ENCODE measurements at places on chromosomes 1 and 21.

- no peak for DNase-seq
These were observed 300.5 kb downstream of the BRINP2 start for GRCh38 chr1:177471244-177471643.

GRCh38 chr1:169120066-169120465 is 13.6 kb downstream of the ATP1B1 start:
- DNase-seq = no peak

DNA sequence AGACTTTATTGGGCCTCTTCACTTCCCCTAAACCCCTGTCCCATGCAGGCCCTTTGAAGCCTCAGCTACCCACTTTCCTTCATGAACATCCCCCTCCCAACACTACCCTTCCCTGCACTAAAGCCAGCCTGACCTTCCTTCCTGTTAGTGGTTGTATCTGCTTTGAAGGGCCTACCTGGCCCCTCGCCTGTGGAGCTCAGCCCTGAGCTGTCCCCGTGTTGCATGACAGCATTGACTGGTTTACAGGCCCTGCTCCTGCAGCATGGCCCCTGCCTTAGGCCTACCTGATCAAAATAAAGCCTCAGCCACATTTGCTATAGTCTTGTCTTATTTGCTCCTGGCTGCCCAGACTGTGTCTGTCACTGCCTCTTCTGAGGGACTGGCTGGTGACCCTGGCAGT is 5.5 kb downstream of the GSTM4 start:
- DNase-seq = no peak

GRCh38 chr21:32507342-32507919 is 77.9 kb downstream of the TCP10L start:
- DNase-seq = no peak

DNA sequence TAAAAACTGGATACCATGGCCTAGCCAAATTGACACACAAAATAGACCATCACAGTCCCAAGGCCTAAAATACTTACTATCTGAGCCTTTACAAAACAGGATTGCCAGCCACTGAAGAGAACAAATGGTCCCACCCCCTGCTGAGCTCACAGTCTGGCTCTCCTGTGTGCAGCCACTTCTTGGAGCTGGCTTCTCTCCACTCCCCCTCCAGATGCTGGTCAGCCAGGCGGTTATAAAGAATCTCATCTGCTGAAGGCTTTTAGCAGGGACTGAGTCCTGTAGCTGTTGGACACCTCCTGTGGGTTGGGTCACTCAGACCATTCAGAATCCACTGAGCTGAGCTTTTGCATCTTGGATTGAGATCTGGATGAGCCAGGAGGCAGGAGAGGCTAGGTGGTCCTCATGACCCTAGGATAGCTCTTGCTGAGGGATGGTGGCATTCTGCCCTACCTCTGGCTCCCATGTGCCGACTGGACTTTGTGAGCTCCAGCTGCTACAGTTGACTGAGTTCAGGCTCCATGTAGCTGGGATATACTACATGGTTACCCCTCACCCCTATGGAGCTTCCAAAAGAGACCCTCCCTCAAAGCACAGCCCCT is 16.1 kb downstream of the OXCT2 start:
- DNase-seq = no peak

DNA sequence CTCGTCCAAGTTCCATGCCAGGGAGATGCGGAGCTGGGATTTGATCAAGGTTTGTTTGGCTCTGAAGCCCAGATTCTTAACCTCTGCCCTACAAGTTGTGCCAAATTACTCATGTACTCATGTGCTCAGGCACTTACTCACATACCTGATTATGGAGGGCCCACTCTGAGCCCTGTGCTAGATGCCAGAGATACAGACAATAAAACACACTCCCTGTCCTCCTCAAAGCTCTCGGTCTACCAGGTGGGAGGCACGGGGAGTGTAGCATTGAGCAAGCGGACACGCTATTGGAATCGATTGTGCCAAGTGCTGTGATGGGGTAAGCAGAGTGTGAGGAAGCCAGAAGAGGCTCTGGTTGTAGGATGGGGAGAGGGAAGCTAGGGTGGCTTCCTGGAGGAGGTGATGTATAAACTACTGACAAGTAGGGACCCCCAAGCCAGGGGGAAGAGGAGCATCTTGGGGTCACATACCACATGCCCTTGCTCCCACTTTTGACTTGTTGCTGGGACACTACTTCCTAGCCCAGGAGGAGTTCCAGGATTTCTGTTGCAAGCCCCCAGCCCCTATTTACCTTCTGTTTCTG is 49.8 kb upstream of the IFNLR1 start:
- DNase-seq = no peak

Measured in NCI-H345 (cell line).